ENCODE measurements at places on chromosomes 5 and 9. TPM values are rescaled to one million over a fixed set of nuclear protein-coding genes. Genes with fewer than 3 reads are reported as not detected.

Gene FAM78A
- polyA plus RNA-seq: 2.6 TPM

Gene NAIF1
- polyA plus RNA-seq: 9.5 TPM

- no peak for DNase-seq
Measured at GRCh38 chr5:152102057-152102456, 177.4 kb upstream of the GLRA1 start.

Gene NR2F1
- 208 TPM for polyA plus RNA-seq

GRCh38 chr5:40052808-40053207 lies 626.9 kb upstream of the PTGER4 start:
- no peak for DNase-seq

DNA sequence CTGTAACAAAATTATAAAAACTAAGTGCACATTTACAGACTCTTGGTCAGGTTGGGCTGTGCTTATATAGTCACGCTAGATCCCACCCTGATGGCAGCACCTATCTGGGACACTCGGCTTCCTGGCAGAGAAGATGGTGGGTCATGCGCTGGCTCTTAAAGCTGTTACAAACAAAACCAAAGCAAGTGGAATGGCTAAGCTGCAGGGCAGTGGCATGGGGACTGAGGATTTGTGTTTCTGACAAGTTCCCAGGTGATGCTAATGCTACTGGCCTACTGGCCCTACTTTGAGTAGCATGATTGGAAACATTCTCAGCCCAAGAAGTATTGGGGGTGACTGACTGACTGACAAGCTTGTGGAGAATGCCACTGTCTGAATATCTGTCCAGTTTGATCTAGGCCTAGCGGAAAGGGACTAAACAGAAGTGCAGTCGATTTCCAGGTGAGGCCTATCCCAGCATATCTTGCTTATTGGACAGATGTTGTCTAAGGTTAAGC lies 8.3 kb downstream of the BTF3 start:
- no peak for DNase-seq

GRCh38 chr5:146510559-146511125 lies 5.3 kb downstream of the GPR151 start:
- DNase-seq: no peak

DNA sequence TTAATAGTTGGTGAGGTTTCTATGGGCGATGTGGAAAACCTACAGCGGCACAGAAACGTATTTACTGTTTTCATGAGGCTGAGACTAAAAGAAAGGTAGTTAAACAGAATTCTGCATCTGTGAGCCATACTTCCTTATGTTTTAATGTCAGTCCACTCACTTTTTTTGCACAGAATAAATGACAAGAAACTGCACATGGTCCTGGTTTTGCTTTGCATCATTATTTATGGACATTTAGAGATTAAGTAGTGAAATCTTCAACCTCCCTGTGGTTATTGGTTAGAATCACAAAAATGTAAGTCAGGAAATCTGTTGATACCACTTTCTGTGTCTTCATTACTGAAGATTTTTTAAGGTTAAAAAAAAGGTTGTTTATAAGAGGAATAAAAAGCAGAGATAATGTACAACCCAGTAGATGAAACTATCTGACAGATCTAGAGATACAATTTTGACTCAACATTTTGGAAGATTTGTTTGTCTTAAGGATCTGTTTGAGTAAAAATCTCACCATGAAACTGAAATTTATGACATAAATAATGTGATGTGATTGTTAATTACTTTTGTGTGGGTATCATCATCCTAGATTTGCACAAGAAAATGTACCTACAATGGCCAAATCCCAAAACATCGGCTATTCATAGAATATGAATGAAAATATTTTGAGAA lies 2.4 kb downstream of the PRR16 start:
- no peak for DNase-seq

All from left renal cortex interstitium (tissue), 4 donors.